ENCODE measurements at places on chromosomes 12 and 14.

GRCh38 chr12:90896821-90897220 is 58.2 kb downstream of the CCER1 start:
- no peak for DNase-seq

GRCh38 chr12:74227846-74228545 is 309.6 kb upstream of the ATXN7L3B start:
- no peak for DNase-seq

- peak; percentile 79 for DNase-seq
These were observed 47.8 kb downstream of the CCDC88C start for GRCh38 chr14:91369628-91370445.

GRCh38 chr12:110960795-110961194 is 40.4 kb upstream of the MYL2 start:
- DNase-seq = no peak

DNA sequence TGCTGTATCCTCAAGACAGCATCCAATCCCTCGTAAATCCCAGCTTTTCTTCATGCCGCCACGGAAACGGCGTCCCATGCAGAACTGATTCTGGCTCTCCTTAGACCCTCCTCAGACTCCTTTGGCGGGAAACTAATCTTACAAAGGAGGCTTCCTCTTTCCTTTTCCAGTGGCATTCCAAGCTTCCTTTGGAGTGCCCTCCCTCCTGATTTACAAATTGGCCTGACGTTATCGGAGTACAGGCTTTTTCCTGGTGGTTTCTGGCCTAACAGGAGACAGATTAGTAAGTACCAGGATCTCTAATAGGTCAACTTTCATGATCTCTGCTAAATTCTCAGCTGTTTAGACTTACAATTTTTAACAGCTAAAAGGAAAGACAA is 1.3 kb upstream of the ZDHHC17 start:
- DNase-seq = peak; percentile 59

DNA sequence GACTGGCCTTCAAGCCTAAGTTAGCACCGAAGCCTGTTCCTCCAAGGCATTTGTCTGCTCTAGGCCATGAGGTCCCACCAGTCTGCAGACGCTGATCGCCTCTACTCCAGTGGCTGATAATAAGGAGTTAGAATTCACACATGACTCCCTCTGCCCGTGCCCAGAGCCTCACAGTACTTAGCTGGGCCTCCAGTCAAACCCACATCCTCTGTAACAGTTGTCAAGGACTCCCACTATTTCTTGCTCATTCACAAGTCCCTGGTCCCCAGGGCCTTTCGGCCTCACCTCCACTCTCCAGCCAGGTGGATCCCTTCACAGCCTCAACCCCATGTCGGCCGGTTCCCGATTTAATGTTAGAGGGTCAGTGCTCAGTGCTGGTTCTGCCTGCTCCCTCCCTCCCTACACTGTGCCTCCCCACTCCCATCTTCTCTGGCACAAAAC is 6.3 kb upstream of the KRT5 start:
- DNase-seq = no peak

DNA sequence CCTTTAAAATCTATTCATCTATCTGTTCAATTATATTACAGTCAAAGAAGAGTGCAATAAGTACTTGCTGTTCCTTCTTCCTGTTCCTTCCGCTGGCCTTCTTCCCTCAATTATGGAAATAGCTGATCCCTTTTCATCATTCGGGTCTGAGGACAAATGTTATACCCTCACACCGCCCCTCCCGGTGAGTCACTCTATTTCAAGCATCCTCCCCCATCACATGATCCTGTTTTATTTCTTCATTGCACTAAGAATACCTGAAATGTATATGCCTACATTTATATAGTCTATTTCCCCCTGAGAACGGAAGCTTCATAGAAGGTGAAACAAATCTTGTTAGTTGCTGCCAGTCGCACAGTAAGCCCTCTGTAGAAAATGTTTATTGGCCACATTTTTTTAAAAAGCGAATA is 2.5 kb downstream of the SLC38A1 start:
- DNase-seq = peak; percentile 70

- DNase-seq = no peak
These were observed 15.9 kb upstream of the FLVCR2 start for GRCh38 chr14:75562489-75562888.

DNA sequence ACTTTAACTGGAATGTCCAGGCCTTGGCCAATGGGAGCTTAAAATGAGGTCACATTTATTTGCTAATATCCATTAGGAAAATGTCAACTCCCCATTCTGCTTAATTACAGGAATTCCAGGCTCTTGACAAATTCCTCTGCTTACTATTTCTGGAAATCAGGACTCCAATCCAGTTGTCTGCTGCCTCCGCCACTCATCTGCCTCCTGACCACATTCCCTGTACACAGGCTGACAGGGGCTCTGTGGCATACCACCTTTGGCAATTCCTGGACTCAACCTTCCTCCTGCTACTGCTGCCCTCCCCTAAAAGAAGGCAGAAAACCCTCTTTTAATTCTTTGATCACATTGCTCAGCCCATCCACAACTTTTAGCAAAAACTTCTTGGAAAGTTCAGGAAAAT is 37.9 kb downstream of the KICS2 start:
- DNase-seq = no peak

GRCh38 chr14:92792885-92793284 is 1.2 kb upstream of the GOLGA5 start:
- DNase-seq = peak; percentile 19

DNA sequence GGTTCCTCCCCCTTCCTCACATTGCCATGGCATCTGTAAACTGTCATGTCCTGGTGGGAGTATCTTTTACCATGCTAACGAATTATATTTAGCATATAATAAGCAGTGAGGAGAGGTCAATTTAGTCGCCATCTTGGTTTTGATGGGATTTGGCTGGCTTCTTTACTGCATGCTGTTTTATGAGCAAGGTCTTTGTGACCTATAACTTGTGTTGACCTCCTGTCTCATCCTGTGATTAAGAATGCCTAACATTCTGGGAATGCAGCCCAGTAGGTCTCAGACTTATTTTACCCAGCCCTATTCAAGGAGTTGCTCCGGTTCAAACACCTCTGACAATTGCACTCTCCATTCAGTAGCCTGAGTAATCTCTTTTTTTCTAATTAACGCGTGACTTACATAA is 2.1 kb upstream of the EIF4B start:
- no peak for DNase-seq

DNA sequence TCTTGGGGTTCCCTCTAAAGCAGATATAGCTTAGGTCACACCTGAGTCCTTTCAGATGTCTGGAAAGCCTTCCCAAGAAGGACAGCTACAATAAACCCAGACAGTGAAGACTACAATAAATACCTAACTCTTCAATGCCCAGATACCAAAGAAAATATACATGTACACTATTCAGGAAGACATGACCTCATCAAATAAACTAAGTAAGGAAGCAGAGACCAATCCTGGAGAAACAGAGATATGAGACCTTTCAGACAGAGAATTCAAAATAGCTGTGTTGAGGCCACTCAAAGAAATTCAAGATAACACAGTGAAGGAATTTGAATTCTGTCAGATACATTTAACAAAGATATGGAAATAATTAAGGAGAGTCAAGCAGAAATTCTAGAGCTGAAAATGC is 15.3 kb downstream of the MIPOL1 start:
- no peak for DNase-seq

DNA sequence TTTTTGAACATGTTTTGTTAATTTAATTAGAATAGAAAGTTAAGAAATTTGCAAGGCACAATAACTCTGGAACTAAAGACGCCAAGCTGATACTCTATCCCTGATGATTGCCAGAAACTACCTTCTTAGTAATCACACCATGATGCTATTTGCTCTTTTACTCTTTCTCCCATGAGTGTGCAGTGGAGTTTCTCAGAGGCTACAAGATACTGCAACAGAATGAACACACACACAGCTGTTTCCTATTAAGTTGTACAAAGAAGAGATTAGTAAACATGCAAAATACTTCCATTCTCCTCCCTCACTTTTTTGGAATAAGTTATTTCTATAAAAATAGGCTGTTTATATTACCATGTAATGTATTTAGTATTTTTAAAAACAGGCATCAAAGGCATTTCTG is 1367.5 kb downstream of the AACS start:
- DNase-seq = no peak

GRCh38 chr14:95697764-95698163 is 11.5 kb downstream of the TCL1B start:
- DNase-seq = no peak

DNA sequence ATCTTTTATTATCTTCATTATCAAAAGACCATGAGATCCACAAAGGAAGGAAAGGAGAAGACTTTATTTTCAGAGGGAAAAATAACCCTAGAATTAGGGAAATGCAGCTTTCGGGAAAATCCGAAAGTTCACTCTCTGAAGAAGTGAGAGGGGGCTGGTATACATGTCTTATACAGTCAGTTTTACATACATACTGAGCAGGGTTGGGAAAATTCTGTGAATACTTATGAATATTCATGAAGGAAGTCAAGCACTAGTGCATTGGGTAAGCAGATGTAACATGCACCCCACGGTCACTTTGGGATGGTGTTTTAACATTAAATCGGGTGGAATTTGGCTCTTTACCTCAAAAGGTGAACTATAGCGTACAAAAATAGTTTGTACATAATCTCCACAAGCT is 15.7 kb upstream of the KLRF1 start:
- DNase-seq = no peak

- DNase-seq = no peak
These were observed 22.5 kb downstream of the E2F7 start for GRCh38 chr12:77042833-77043232.

DNA sequence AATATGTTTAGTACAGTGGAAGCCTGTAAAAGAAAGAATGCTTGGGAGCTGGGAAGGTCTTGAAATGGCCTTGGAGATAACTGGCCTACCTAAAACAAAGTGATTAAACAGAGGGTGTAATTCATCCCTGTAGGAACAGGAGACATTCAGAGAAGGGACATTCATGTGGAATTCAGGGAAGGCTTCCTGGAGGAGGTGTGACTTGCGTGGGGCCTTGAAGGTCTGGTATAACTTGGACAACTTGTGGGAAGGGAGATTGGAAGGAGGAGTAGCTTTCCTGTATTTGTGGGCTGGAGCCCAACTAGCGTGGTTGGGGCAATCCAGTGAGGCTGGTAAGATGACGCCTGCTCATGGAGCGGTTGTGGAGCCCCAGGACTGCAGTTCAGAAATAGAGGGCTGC is 156.4 kb downstream of the AACS start:
- no peak for DNase-seq

GRCh38 chr14:84591827-84592445 is 938.0 kb upstream of the FLRT2 start:
- no peak for DNase-seq

DNA sequence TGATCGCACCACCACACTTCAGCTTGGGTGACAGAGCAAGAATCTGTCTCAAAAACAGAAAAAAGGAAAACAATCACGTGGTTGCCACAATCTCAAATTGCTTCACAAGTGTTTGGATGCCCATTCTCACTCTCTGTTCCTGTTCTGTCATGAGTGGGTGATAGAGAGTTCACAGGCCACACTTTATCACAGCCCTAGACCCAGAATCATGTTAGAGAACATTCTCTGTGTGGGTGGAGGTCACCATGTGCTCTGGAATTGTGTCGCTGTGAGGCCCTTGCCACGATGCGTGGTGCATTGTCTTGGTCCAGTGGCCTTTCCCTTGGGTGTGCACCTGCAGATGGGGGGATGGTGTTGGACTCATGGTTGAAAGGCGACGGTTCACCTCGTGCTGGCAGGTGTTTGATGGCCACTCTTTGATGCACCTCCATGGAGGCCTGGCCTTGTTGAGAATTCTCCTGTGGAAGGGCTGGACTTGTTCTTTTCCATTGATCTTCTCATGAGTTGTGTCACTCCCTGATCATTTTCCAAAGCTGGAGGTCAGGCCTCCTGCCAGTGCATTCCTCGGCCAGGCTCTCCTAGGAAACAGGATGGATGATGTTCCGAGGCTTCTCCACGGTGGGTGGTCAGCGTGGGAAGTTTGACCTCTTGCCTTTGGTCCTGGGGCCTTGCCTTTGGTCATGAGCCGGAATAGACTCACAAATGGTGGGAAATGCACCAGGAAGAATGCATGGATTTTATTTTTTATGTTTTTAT is 91.9 kb downstream of the SLC24A4 start:
- DNase-seq = no peak

- no peak for DNase-seq
These were observed 90.7 kb upstream of the ARHGAP5 start for GRCh38 chr14:31986405-31986804.

DNA sequence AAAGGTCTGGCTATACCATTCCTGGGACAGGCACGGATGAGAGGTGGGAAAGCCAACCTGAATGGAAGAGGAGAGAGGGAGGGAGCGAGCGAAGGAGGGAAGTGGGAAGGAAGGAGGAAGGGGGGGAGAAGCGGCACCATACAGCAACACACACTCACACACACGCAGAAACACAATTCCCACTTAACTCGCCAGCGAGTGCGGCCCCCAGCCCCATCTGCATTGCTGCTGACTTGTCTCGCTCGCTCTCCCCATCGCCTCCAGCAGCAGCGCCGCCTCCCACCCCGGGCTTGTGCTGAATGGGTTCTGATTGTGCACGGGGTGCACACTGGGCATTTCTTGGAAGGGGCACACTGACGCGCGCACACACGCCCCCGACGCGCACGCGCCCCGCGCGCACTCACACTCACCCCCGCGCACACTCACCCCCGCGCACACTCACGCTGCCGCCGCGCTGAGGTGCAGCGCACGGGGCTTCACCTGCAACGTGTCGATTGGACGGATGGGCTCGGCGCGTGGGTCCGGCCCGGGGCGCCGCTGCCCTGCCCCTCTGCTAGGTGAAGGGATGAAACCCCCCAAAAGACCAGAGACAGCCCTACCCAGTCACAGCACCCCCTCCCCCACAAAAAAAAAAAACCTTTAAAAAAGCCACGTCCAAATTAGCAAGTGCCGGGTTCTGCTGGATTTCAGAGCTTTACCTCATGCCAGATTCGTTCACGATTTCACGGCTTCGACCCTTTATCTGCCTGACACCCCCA is 685 bp downstream of the GRIN2B start:
- DNase-seq = peak; percentile 35

DNA sequence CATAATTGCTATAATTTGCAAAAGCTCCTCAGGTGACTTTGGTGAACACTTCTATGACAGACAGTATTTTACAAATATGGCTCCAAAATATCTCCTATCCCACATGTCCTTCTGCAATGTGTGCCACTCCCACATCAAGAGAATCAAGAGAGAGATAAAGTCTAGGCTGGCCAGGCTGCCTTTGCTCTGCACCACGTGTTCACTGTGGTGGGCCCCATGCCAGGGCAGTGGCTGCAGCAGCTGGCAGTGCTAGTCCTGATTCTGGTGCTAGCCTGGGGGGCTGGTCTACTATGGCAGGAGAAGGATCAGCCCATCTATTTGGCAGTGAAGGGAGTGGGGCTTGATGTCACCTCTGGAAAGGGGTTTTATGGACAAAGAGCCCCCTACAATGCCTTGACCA is 86.3 kb downstream of the DRAM1 start:
- no peak for DNase-seq

- no peak for DNase-seq
These were observed 233.8 kb downstream of the FBXL14 start for GRCh38 chr12:1360441-1361210.

GRCh38 chr14:59627011-59627520 is 50.5 kb upstream of the CCDC175 start:
- DNase-seq = no peak

DNA sequence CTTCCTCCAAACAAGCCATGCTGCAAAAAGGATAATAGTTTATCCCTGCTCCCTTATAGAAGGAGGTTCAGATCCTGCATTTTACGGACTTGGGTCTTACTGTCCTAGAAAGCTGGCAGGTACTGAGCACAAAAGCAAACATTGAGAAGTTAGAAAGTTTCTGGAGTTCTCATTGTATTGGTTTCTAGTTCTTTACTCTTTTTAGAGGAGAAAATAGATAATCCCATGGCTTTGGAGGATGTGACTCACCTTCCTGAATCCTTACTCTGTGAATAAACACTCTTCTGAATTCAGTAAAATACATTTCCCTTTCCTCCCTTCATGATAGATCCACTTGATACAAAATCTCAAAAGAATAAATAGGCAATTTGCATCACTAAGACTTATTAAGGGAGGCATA is 188.9 kb downstream of the NPAS3 start:
- DNase-seq = no peak

All from NCI-H82 (cell line).